Osteocyte (in vitro differentiated cells): ENCODE measurements at places on chromosomes 2 and 18.

GRCh38 chr2:7209757-7210555 lies 292.7 kb downstream of the RNF144A start:
- DNase-seq = no peak

DNA sequence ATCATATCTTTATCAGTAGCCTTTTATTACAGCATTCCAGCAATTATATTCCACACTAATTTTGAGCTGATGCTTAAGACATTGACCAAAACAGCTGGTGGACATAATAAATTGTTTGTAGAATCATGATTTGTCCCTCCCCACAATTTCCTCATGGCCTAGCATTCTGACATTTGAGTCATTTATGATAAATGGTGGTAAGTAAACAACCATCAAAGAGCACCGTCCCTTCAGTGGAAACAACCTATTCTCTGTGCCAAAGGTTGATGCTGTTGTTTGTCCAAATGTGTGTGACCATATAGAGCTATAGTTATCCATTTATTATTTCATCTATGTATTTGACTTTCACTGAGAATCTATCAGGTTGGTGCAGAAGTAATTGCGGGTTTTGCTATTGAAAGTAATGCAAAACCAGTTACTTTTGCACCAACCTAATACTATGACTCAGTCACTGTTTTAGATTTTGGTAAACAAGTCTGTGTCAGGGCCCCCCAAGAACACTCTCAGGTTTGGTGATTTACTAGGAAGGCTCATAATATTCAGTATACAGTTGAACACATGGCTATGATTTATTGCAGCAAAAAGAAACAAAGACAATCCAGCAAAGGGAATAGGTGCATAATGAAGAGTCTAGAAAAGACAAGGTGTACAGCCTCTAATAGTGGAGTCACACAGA lies 608.7 kb upstream of the REG3G start:
- no peak for DNase-seq

DNA sequence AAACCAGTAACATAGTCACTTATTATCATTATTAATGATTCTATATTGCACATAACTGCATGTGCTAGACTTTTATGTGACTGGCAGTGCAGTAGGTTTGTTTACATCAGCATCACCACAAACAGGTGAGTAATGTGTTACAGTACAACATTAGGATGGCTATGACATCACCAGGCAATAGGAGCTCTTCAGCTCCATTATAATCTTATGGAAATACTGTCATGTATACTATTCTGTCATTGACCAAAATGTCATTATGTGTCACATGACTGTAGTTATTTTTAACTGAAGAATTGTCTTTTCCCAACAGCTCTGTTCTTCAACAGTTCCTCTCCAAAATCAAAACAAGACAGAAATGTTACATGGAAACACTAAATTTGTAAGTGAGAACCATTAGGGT lies 96.3 kb downstream of the C18orf54 start:
- no peak for DNase-seq

- no peak for DNase-seq
Measured at GRCh38 chr2:116733699-116734098, 1080.8 kb upstream of the DDX18 start.

GRCh38 chr18:36578871-36579710 lies 249.7 kb downstream of the TPGS2 start:
- DNase-seq = no peak

DNA sequence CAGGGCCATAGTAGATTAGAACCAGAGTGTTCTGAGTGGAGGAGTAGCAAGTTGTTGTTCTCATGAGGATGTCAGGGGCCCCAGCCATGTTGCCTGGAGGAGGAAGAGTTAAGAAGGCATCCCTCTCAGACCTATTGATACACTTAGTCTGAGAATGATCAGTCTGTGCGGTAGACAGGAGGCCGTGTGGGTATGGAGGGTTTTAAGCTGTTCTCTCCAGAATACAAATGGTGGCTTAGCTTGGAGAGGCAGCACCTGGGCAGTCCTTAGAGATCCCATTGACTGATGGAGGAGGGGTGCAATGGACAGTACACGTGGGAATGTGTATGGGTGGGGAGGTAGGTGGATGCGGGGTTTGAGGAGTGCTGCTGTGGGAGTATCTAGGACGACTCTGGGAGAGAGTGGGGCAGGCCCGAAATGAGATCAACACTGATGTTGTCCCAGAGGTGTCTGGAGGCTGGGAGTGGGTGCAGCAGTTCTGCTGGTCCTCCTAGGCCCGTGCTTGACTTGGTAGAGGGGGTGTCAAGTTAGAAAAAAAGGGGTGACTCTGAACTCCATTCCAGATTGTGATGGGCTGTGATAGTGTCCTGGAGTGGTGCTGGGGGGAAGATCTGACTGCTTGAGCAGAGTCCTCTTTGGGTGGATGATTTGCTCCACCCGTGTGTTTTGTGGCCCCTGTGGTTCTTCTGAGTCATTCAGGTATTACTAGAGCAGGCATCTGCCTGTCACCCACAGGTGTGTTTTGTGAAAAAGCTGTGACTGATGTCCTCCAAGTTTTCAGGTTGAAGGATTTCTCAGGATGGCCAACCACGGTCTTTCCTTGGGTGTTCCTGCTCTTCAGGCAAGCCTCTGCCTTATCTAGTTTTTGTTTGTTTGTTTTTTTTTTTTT lies 44.7 kb downstream of the C2orf42 start:
- DNase-seq = no peak

DNA sequence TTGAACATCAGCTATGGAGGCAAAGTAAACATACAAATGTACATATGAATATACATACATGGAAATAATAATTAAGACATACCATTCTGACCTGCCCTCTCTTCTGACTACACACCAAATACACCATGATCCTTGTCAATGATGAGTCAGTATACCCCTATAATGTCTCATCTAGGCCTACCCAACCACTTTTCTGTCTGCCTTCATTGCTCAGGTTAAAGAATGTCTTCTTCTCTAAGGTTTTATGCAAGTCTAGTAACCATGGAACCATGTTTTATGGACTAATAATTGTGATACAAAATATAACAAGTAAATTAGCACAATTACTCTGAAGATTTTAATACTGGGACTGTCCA lies 128.7 kb downstream of the NCKAP5 start:
- DNase-seq = no peak

DNA sequence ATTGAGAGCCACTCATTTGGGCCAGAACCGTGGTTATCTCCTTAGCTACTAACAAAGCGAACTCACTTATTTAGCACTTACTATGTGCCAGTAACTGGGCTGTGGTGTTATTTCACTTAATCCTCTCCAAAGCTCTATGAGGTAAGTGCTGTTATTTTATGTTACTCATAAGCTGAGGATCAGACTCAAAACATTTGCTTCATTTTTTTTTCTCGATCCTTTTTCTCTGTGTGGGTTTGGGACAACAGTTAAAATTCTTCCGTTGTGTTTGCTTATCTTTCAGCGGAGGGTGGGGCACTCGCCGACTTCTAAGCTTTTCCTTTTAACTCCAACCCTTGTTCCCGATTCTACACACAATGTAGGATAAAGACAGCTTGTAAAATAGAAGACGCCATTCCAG lies 52.8 kb downstream of the TMEM178A start:
- DNase-seq = no peak

DNA sequence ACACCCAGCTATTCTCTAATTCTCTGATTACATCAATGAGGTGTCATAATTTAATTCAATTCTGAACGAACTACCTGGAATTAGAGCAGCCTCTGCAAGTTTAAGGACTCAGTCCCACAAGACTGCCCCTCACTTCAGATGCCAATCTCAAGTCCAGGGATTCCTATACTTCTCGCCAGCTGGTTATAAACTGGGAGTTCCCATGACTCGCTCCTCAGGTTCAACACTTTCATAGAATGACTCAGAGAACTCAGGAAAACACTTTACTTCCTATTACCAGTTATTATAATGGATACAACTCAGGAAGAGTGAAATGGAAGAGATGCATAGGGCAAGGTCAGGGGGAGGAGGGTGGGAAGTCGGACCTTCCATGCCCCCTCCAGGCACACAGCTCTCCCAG lies 112.3 kb upstream of the ATP5MC3 start:
- no peak for DNase-seq
